Suprapubic skin (tissue), 4 donors: ENCODE measurements at places on chromosomes 1 and 21.

DNA sequence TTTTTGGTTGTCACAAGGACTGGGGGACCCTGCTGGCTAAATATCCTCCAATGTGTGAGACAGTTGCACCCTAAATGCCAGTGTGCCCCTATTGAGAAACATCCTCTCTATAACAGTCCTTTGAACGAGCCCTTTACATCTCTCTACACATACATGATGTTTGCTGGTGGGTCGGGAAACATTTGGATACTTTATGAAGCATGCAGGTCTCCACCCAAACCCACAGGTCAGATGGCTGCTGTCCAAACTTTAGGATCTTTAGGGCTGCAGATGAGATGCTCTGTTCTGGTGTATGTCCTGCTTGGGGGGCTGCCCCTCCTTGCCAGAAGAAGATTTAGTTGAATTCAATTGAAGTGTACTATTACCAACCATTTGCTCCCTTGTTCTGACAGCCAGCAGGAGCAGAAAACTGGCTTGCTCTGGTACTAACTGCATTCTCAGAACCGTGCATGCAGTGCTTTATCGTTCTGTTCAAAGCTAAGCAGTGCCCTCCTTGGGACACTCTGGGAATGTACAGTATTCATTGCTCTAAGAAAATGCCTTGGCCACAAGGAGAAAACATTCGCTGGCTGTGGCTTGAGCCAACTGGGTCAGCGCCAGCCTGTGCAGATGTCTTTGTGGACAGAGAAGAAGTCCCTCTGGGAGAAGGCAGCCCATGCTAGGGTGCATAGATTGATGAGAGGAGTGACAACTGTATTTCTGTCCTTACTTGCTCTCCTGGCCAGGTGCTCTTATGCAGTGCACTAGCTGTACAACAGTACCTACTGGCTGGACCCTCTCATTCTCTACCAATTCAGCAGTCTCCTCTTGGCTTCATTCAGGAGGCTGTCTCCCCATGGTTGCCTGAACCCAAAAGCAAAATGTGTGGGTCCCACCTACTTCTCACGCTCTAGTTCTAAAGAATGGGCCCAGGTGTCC lies 61.4 kb upstream of the DIRAS3 start:
- H3K4me1 ChIP-seq, result peaks cover 14% of the 10 kb centered on the region
- no peaks in the 10 kb centered on the region for H3K36me3 ChIP-seq
- no peaks in the 10 kb centered on the region for H3K27me3 ChIP-seq
- no peak for DNase-seq
- H3K4me3 ChIP-seq, result no peak overlapping the region
- H3K27ac ChIP-seq, result no peak overlapping the region

DNA sequence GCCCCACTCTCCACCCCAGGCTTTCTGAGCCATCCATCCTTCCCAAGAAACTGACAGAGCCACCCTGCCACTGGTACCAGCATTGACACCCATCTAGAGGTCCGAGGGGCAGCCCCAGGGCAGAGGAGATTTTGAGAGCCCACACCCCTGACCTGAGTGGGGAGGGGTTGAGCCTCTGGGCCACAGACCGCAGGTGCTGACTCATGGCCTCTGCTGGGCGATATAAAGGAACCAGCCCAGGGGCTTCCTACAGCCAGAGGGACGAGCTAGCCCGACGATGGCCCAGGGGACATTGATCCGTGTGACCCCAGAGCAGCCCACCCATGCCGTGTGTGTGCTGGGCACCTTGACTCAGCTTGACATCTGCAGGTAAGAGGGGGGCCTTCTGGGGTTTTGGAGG lies at the start of gene PADI4:
PADI4 (plus strand) TSS at position 252 of the 400 bp plus-strand sequence; CDS start at position 278, 26 bp downstream.
- no peak within 1 kb of the TSS for H3K27ac ChIP-seq
- DNase-seq, result no peak
- H3K27me3 ChIP-seq, result peaks cover 32% of the 10 kb centered on the region
- H3K4me3 ChIP-seq, result no peak within 1 kb of the TSS
- no peaks in the 10 kb centered on the region for H3K36me3 ChIP-seq

DNA sequence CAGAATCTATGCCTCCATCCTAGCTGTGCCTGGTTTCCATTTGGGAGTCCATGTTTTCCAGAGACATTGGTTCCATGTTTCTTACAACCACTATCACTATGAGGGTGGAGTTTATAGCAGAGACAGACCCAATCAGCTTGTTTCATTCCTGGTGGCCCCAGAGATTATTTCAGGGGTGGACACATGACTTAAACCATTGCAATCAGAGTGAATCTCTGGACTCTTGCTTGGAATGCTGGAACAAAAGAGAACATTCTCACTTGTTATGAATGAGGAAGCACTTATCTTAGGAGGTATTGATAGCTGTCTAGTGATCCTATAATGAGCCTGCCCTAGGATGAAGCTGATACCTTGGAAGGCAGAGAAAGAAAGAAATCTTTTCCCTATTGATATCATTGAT lies 250.3 kb downstream of the ATG4C start:
- no peak overlapping the region for H3K4me3 ChIP-seq
- peaks cover 1% of the 10 kb centered on the region for H3K27me3 ChIP-seq
- H3K4me1 ChIP-seq, result no peaks in the 10 kb centered on the region
- H3K36me3 ChIP-seq, result no peaks in the 10 kb centered on the region
- no peak overlapping the region for H3K27ac ChIP-seq

DNA sequence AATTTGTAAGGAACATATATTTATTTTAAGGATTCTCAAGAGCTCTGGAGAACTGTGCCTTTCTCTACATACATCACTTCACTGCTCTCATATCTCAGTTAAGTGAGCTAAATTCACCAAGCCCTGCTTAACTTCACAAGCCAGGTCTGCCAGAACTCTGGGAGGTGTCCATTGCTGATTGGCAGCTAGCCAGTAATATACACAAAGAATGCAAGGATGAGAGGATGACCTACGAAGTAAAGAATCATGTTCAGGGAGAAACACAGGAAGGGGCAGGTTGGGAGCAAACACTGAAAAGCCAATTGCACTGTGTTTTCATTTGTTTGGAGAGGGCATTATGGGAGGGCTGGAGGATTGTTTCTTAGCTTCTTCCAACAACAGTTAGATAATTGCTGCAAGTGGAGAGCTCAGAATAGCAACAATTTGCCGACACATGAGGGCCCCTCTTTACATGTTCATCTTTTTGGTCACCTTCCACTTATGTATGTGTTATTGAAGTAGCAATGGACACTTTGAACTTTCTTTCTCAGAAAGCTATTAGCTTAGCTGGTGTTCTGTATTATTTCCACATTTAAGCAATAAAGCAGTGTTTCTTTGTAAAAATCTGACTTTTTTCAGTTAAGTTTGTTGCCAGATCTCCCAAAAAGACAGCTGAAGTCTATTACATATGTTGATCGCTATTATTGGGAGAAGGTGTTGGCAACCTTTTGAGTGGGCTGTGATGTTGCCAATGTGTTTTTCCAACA lies 254.8 kb downstream of the LTN1 start:
- no peaks in the 10 kb centered on the region for H3K36me3 ChIP-seq
- no peak overlapping the region for H3K27ac ChIP-seq
- H3K4me3 ChIP-seq, result no peak overlapping the region
- no peak for DNase-seq
- peaks cover 6% of the 10 kb centered on the region for H3K4me1 ChIP-seq

- DNase-seq, result no peak
- no peaks in the 10 kb centered on the region for H3K36me3 ChIP-seq
- H3K27me3 ChIP-seq, result no peaks in the 10 kb centered on the region
- H3K27ac ChIP-seq, result no peak overlapping the region
- H3K4me3 ChIP-seq, result no peak overlapping the region
These were observed 130.8 kb downstream of the HMCN1 start for GRCh38 chr1:185864889-185865517.

DNA sequence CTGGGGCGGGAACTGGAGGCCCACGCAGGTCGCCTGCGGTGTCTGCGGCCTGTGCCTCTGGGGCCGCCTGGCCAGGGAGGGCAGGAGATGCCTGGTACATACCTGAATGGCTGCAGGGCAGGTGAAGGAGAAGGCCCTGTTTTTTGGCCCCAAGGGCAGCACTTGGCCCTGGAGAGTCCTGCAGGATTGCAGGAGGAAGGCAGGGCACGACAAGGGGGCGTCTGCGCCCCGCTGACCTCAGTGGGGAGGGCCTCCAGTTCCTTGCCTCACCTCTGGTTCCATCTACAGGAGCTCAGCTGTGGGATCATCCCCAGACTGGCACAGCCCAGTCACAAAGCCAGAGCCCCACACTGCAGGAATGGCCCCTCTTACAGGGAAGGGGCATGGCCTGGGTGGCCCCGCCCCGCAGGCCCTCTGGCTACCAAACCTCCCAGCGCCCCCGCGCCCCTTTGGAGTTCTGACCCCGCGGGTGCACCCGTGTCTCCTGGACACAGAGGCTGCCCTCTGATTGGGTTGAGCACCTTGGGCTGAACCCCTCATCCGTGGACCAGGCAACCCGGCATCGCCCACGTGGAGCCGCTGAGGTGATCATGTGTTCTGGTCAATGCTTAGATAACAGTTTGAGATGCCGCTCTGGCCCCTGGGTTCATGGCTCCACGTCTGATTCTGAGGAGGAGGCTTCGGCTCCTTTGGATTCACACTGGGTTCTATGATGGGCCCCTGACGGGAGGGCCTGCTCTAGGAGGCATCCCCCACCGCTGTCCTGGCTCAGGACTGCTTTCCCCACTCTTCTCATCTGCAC lies 1.3 kb upstream of the PEX10 start:
- DNase-seq, result peak; percentile 78
- peaks cover 55% of the 10 kb centered on the region for H3K4me1 ChIP-seq
- H3K27me3 ChIP-seq, result peaks cover 24% of the 10 kb centered on the region
- H3K4me3 ChIP-seq, result peak overlapping the region; percentile 85
- peaks cover 14% of the 10 kb centered on the region for H3K36me3 ChIP-seq

- no peaks in the 10 kb centered on the region for H3K36me3 ChIP-seq
- no peak for DNase-seq
- no peaks in the 10 kb centered on the region for H3K4me1 ChIP-seq
These were observed 210.3 kb downstream of the URB2 start for GRCh38 chr1:229836324-229836723.

DNA sequence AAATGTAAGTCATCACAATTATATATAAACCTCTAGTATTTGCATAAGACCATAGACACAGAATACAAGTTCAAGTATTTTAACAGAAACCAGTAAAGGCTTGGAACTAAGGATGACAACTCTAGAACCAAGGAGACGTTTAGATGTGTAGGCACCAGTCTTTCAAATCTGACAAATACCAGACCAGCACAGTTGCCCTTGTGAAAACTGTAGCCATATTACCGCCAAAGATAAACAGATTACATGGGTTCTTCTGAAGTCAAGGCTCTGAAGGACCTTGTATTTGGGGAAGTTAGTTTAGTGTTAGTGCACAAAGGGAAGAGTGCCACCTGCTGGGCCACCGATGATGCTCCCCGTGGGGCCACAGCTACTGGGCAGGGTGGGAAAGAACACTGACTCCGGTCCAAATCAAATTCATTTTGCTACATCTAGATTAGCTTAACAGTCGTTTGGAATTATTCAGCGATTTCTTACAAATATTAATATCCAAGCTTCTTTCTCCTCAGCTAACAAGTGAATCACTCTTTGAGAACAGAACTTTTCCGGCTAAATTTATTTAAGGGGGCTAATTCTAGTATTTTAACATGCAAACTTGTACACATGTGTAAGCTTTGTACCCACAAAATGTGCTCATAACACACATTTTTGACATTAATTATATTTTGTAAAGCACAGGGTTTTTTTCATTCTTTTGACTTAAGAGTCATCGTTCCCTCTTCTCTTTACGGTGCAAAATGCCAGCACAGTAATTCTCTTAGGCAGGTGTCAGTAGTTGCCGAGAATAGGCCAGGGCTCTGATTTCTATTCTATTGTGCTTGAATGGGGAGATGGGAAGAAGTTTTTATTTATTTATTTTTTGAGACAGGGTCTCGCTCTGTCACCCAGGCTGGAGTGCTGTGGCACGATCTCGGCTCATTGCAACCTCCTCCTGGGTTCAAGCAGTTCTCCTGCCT lies 8.0 kb upstream of the NIBAN1 start:
- no peaks in the 10 kb centered on the region for H3K36me3 ChIP-seq
- no peaks in the 10 kb centered on the region for H3K27me3 ChIP-seq
- peaks cover 6% of the 10 kb centered on the region for H3K4me1 ChIP-seq
- H3K4me3 ChIP-seq, result no peak overlapping the region
- peak; percentile 89 for DNase-seq

DNA sequence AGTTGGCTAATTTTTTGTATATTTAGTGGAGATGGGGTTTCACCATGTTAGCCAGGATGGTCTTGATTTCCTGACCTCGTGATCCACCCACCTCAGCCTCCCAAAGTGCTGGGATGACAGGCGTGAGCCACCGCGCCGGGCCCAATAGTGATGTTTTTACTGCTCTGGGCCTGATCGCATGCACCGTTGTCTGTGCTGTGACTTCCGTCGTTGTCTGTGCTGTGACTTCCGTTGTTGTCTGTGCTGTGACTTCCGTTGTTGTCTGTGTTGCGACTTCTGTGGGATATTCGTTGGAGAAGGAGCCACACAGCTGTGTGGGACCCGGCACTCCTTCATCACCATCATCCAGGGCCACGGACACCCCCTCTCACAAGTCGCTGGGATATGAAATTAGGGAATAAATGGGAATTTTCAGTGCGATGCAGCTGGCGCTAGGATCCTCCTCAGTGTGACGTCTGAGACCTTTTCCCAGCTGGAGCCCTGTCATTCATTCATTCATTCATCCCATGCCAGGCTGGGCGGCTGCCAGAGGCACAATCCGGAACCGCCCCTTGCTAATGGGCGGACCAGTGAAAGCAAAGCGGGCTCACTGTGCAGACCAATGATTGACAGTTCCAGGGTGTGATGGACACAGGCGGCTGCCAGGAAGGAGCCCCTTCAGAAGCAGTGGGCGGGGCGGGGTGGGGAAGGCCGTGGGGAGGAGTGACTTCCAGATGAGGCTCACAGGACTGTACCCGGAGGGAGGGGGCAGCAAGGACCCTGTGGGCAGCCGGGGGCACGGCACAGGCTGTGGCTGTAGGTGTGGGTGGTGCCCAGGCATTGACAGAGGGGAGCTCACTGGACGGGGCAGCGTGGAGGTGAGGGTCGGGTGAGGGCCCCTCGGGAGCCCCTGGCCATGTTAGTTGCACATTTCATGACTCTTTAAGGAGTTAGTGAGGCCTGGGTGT lies 48.9 kb downstream of the PRKCZ start:
- H3K27ac ChIP-seq, result no peak overlapping the region
- DNase-seq, result no peak
- no peaks in the 10 kb centered on the region for H3K27me3 ChIP-seq

DNA sequence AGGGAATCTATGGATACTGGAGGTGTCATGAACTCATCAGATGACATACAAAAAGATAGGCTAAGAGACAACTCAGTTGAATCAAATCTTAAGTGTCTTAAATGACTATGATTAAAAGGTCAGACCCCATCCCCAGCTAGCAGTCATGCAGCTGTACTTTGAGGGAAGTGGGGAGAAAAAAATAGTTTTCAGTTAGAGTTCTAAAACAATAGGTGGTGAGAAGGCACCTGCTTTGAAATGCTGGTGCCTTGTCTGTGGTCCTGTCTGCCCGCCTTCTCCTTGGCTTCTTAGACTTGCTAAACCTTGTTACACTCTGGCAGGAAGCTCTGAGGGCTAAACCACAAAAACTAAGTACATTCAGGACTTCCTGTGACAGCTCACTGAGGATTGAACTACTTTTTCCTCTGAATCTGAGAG lies 15.3 kb downstream of the CD2 start:
- H3K4me3 ChIP-seq, result no peak overlapping the region
- H3K27me3 ChIP-seq, result no peaks in the 10 kb centered on the region
- no peaks in the 10 kb centered on the region for H3K4me1 ChIP-seq
- no peaks in the 10 kb centered on the region for H3K36me3 ChIP-seq
- DNase-seq, result no peak
